ENCODE measurements at places on chromosomes 3 and 15. TPM values are rescaled to one million over a fixed set of nuclear protein-coding genes. Genes with fewer than 3 reads are reported as not detected.

The DAPK2 gene
- total RNA-seq: 2.4 TPM

The HDAC11 gene
- 11.6 TPM for total RNA-seq

The CNTN6 gene
- 0.66 TPM for total RNA-seq

The LDHAL6B gene
- not detected for total RNA-seq

Data from aortic smooth muscle cell (primary cell).